ENCODE measurements at places on chromosomes 6 and 20.

DNA sequence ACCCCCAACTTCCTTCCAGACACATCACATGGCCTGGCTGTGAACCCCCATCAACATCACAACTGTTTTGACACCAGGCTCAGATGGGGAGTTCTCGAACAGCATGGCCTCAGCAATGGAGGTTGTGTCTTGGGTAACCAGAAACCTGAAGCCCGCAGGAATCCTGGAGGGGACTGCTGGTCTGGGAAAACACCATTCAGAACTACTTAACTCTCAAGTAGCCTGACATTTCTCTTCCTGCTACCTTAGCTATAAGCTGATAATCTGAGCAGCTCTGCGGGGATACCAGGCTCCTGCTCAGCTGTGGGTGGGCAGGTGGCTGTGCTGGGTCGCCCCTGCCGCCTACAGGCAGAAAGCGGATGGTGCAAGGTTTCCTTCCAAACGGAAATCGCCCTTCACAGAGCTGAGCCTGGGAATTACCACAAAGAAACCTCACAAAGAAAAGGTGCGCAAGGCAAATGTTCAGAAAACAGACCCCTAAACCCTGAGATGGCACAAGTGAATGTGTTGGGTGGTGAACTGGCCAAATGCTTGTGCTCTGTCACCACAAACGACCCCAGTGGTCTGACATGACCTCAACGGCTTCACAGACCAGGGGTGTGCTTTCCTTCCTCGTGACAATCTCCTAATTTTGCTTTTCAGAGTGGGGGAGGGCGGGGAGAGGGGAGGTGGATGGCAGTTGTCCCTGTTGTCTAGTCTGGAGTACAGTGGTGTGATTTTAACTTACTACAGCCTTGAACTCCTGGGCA lies 29.5 kb downstream of the SNX5 start:
- peak; percentile 79 for DNase-seq

DNA sequence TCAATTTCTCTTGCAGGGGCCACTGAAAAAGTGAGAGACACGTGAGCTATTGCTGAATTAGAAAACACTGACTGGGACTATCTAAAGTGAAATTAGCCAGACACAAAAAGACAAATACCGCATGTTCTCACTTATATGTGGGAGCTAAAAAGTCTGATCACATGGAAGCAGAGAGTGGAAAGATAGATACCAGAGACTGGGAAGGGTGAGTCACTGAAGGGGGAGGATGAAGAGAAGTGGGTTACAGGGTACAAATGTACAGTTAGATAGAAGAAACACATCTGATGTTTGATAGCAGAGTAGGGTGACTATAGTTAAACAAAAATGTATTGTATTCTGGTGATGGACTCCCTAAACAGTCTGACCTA lies 13.4 kb downstream of the CST3 start:
- no peak for DNase-seq

- DNase-seq = no peak
Observed at GRCh38 chr20:8693709-8694108, 375.2 kb upstream of the PLCB4 start.

GRCh38 chr20:60000271-60001042 lies 42.2 kb downstream of the CDH26 start:
- no peak for DNase-seq

GRCh38 chr6:137731960-137732616 lies 135.0 kb upstream of the TNFAIP3 start:
- no peak for DNase-seq

DNA sequence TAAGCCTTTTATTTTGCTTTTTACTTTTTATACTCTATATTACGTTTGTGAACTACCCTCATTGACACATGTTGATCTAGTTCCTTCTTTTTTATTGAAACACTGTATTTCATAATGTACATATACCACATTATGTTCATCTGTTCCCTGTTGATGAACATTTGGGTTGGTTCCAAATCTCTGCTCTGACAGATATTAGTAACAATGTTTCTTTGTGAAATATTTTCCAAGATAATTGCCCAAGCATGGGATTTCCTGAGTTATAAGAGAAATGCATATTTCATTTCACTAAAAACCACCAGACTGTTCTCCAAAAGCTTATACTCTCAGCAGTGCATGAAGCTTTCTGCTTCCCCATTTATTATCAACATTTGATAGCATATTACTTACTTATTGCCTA lies 44.2 kb upstream of the TNFRSF21 start:
- DNase-seq = no peak
